ENCODE measurements at places on chromosomes 1 and 21.
A peak's percentile ranks its signal among the peaks of the same experiment; 100 is the strongest.

GRCh38 chr1:19852036-19852435 is 30.2 kb upstream of the OTUD3 start:
- DNase-seq: no peak

GRCh38 chr1:50155541-50155940 is 46.8 kb downstream of the ELAVL4 start:
- DNase-seq: no peak

DNA sequence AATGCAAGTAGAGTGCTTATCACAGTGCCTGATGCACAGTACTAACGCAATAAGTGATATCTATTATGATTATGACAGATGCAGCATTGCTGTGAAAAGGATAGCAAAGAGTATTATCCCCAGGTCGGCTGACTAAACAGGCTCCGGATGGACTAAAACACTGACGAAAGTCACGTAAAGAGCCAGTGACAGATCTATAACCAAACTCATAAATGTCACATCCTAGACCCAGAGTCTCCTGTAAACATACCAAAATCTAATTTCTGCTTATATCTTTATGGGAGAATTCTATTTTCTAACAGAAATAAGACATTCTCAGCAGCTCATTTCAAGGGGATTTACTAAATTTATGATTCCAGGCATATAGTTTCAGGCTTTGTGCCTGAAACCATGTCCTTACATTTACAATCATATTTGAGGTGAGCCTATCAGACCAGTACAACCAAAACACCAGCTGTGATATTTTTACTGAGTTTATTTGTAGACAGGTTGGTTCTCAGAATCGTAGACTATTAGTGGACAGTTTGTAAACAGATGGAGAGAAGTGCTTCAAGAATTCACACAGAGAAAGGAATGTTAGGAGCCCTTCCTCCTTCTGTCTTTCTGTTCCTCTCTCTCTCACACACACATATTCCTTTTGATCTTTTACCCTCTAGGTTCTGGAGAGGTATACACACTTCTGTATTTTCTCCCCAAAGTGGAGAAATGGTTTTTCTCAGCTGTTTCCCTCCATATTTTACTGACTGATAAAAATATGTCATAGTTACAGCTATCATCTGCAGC is 52.4 kb upstream of the WDR26 start:
- no peak for DNase-seq

DNA sequence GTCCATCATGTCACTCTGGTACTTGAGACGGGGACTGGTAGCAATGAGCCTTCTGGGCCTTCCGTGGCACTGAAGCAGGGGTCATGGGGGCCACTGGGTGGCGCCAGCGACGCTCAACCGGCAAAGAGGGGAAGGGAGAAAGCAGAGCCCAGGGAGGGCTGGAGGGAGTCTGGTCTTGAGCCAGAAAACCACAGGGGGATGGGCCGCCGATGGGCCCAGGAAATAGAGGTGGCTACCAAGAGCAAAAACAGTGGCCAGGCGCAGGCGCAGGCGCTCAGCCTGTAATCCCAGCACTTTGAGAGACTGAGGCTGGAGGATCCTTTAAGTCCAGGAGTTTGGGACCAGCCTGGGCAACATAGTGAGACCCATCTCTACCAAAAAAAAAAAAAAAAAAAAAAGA is 21.8 kb downstream of the EXOC8 start:
- DNase-seq: peak; percentile 51

- DNase-seq: no peak
These were observed 147.1 kb downstream of the SPATA46 start for GRCh38 chr1:162229549-162229948.

- no peak for DNase-seq
These were observed 149.6 kb upstream of the PLXNA2 start for GRCh38 chr1:208393826-208394225.

DNA sequence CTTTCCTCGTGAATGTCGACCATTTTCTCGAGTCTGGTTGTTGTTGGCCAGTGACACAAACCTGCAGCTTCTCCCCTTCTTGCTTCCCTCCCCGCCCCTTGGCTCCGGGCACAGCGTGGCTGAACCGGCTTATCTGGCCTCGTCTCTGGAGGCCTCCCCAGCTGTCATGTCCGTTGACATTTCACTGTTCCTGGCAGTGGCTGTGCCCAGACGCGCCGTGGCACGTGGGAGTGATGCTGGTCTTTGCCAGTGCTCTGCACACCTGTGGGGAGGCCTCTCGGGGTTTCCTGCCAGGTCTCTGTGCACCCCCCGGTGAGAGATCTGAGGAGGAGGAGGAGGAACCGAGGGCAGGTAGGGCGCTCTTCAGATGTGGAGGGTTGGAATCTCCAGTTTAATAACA is 23.7 kb downstream of the SKI start:
- DNase-seq: no peak

- peak; percentile 86 for DNase-seq
These were observed 280.5 kb upstream of the SGIP1 start for GRCh38 chr1:66253330-66253921.

- DNase-seq: no peak
These were observed 213.5 kb upstream of the IRF2BP2 start for GRCh38 chr1:234823191-234824176.

DNA sequence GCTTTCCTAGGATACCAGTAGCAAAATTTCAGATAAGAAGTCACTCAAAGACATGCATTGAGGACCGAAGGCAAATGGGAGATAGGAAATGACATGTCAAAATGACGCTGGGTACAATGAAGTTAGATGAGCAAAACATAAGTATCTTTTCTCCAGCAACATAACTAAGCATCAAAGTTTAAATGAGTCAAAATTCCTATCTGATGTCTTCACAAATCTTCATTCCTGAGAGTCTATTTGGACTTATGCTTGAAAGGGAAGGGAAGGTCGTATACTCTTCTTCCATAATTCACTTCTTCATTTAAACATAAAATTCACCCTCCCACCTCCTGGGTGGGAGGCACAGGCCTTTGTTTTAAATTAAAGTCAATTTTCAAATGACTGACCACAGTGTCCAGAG is 4.1 kb upstream of the TMEM81 start:
- DNase-seq: peak; percentile 60

GRCh38 chr1:112358798-112359408 is 37.1 kb upstream of the CTTNBP2NL start:
- DNase-seq: peak; percentile 78

DNA sequence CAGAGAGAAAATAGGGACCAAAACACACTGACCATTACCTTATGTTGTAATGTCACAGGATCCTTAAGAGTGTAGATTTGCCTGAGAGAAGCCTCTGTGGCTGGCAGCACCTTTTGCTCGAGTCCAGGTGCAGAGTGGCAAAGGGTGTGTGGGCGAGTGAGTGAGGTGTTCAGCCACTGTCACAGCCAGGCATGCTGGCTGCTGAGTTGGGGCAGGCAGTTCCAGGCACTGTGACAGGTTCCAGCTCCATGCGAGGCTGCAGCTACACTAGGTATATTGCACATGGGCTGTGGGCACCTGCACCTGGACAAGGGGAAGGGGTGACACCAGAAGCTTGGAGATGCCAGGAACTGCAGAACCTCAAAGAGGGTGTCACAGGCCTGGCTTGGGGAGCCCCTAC is 1370.4 kb upstream of the PRMT6 start:
- no peak for DNase-seq

DNA sequence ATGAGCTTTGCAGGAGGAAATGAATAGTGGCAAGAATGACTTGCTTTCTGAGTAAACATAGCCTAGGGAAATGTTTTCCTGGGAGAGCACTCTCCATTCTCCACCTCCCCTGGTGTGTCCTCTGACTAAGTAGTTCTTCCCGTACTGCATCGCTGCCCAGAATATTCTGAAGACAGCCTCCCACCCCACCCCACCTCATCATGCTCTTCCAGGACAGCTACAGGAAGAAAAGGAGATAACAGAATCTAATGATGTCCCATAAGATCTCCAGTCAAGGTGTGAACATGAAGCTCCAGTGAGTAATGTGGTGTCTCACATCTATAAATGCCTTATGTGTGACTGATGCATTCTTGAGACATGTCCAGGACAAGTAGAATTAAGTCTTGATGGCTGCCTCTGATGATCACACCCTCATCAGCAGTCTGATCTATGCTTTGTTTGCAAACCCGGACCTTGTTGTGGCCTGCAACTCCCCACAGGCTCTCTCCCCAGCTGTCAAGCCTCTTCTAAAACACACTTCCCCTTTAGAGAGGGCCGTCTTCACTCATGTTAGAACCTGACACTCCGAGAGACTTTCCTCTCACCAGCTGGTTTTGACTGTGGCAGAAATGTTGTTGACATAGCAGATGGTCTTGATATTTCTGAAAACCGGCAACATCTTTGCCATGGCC is 183.0 kb downstream of the CYYR1 start:
- peak; percentile 86 for DNase-seq

DNA sequence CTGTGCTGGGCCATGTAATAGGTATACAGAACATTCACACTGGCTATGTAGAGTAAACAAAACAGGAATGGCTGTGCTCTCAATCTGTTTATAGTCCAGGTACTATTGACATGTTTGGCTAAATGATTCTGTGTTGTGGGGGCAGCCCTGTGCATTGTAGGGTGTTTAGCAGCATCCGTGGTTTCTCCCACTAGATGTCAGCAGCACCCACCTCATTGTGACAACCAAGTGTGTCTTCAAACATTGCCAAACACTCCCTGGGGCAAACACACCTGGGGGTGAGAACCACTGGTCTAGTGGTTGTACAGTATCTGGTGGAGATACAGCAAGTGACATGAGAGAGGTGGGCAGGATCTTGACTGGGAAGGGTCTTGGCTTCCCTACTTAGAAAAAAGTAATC is 80.4 kb upstream of the SPATA6 start:
- DNase-seq: no peak

- no peak for DNase-seq
These were observed 11.0 kb downstream of the AHCYL1 start for GRCh38 chr1:109995536-109995935.

DNA sequence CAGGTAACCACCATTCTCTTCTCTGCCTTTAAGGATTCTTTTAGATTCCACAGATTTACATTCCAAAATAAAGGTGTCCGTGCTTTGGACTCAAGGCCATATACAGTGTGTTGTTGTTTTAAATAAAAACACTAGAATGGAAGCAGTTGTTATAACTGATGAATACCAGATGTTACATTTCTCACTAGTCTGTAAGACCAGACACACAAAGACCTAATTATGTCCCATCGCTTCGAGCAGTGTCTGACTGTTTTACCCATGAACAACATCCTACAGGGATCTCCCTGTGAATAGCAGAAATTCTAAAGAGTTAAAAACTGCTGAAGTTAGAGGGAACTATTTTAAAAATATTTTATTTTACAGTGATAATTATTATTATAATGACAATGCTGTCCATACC is 574.7 kb upstream of the ZP4 start:
- peak; percentile 32 for DNase-seq

GRCh38 chr1:207815913-207816291 is 64.0 kb downstream of the CD46 start:
- DNase-seq: peak; percentile 77

DNA sequence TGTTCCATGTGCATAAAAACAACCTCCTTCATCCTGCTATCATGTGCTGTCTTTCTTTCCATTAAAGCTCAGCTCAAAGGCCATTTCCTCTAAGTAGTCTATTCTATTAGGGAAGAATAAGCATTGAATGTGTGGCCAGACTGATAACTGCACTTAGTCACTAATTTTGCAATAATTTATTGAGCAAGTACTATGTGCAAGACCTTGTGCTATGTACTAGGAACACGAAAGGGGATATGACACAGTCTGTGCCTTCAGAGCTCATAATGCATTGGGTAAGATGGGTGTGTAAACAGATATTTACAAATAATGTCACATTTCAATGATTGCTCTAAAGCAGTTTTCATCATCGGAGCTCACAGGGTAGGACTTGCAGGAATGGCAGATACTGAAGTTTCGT is 54.2 kb downstream of the NMNAT2 start:
- peak; percentile 45 for DNase-seq

DNA sequence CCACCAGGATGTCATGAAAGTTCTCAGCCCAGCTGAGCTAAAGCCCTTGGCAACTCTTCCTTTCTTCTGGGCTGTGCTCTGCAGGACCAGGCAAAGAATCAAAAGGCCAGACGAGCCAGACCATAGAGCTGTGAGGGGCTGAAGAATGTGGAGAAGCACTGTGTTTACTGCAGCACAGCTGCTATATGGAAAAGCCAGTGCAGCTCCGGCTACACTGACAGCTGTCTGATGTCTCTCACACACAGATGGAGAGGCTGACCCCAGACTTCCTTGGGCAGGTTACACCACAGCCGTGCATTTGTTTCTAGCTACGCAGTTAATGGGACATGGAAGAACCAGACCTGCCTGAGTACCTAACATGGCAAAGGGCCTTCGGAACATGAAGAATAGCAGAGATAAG is 40.3 kb downstream of the CD247 start:
- DNase-seq: no peak

GRCh38 chr21:39055167-39055767 is 128.0 kb downstream of the PSMG1 start:
- peak; percentile 53 for DNase-seq

GRCh38 chr1:241802863-241803262 is 45.1 kb upstream of the EXO1 start:
- no peak for DNase-seq

All from GM23248 (cell line).